ENCODE measurements at places on chromosomes 5 and 9.

DNA sequence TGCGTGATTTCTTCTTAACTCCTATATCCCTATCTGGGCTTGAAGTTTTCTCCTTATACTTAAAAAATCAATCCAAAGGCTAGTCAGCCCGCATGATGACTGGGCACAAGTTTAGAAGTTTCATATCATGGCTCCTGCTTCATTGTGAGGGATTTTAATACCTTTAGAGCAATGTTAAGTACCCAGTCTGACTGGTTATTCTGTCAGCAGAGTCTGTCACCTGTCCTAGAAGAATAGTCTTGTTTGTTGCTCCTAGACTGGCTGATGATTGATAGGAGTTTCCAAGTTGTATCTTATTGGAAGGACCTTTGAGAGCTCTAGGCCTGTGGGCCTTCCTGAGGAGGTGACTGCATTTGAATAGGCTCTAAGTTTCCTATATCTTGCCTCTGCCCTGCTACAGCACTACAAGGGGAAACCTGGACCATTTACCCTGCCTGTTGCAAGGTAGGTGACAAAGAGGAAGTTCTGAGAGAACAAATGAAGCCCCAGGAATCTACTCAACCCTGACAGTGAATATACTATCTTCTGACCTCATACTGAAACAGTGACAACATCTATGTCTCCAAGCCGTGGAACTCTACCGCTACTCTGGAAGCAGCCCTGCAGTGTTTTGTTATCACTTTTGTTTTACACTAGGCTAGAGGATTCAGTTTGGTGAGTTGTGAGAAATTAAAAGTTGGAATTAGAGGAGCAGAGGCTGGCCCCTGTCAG is 66.5 kb downstream of the F2RL2 start:
- DNase-seq = no peak

DNA sequence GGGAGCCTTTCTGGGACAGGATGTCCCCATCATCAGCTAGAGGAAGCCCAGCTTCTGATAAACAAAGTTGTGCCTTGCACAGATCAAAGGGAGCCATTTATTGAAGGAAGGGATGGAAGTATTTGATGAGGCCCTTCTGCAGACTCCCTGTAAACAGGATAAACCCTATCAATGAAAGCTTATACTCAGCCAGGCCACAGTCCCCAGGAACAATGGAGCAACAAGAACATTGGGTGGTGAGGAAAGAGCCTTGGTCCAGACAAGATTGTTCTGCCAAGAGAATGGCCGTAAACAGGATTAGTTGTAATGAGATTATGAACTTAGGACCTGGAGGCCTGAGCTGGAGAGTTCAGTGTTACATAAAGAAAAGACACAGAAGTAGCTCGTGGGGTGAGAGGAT is 40.5 kb upstream of the LIFR start:
- no peak for DNase-seq

- DNase-seq = no peak
These were observed 165.5 kb downstream of the PIK3R1 start for GRCh38 chr5:68381060-68381459.

DNA sequence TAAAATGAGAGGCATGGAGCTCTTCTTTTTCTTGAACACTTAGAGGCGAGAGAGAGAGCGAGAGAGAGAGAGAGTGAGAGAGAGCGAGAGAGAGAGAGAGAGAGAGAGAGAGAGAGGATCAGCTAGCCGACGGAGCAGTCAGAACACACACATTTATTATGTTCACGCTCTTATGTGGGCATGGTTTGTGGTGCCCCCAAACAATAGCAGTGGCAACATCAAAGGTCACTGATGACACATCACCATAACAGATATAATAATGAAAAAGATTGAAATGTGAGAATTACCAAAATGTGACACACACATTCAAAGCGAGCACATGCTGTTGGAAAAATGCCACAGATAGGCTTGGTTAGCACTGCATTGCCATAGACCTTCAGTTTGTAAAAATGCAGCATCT is 116.1 kb downstream of the KDM4C start:
- no peak for DNase-seq

DNA sequence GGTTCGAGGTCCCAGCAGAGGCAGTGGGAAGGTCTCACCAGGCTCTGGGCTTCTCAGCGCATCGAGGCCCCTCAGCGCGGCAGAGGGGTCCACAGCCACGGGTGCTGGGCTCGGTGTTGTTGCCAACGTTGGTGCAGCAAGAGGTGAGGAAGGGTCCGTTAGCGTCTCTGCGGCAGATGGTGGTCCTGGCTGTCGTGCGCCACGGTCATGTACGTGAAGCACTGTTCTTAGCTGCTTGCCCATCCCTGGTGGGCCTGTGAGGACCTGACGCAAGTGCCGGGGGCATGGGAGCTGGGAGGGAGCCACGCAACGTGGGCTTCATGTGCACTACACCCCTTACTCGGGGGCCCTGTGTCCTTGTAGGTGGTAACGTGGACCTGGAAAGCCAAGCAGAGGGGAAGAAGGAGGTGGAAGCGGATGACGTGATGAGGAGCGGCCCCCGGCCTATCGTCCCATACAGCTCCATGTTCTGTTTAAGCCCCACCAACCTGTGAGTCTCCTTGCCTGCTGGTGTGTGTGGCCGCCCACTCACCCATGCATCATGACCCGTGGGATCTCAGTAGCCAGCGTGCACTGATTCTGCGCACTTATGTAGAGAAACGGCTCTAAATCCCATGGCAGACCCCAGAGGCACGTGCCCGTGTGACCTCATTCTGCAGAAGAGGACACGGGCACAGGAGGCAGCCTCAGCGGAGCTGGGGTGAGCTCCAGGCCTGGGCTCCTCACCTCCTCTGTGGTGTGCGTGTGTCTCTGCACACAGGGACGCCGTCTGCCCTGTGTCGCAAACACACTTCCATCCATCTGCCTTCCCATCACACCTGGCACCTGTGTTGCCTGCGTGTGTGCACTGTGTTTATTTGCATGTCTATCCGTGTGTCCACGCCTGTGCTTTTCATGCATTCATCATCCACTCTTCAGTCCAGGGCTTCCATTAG is 166.1 kb downstream of the CACNA1B start:
- DNase-seq = no peak

GRCh38 chr5:94223235-94223634 is 395.2 kb downstream of the KIAA0825 start:
- no peak for DNase-seq

DNA sequence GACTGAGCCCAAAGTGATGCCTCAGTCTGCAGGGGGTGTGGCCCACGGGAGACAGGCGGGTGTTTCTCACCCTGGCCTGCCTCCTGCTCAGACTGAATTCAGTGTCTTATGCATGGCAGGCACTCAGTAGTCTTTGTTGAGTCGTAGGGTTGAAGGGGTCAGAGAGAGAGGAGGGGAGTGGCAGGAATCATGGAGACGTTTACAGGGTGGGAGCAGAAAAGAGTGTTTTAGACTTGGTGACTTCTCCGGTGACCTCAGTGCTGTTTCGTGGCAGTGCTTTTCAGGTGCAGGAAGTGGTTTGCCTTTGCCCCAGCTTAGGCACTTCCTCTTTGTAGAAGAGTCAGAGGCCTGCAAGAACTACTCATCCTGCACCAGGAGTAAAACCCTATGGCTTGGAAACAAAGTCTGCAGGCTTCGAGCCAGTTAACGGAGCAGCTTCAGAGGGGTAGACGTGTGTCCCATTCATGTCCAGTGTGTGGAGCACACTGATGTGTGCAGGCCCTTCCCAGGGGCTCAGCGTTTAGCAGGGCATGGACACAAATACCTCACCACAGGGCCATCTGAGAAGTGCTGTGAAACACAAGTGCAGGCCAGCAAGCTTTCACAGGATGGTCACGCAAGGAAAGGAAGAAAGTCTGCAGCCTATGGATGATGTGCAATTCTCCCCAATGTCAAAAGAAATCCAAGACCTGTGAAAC is 24.5 kb upstream of the SEMA4D start:
- DNase-seq = peak; percentile 86

- DNase-seq = no peak
These were observed 135.1 kb upstream of the ELL2 start for GRCh38 chr5:96096724-96097123.

GRCh38 chr9:121483049-121483448 is 16.6 kb downstream of the GGTA1 start:
- DNase-seq = no peak

- DNase-seq = no peak
These were observed 49.5 kb upstream of the EGFLAM start for GRCh38 chr5:38208782-38209378.

DNA sequence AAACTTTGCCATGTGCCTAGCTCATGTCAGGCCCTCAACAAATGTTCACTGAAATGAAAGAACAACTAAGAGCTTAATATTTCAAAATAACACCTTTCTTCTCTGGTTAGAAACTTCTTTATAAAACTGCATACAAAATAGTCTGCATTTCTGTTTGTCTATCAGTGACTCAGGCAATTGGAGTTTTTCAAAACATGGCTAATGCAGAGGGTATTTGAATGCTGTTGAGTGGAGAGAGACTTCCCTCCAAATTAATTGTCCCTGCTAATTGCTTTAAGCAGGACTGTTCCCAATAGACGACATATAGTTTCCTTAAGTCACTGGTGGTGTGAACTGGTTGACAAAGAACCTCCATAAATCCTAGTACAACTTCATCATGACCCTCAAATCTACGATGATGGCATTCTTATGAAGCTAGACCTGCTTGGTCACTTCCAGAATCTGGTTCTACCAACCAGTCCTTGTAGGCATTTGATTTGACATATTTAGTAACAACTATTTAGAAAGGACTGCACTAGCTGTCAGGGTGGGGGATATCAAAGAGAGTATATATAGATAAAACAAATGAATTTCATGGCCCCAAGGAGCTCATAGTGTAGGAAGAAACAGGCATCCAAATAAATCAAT is 84.5 kb downstream of the PRLR start:
- no peak for DNase-seq

DNA sequence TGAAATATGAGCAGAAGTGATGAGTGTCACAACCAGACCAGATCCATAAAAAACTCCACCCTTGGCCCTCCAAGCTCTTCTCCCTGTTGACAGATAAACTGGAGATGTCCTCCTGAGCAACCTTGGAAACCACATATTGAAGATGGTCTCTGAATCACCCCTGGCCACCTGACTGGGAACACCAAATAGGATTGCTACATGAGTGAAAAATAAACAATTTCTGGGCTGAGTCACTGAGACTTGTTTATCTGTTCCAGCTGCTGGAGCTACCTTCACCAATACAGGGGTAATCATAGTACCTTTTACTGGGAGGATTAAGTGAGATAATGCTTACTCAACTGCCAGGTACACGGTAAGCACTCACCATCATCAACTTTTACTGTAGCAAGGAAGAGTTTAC is 53.3 kb downstream of the PCA3 start:
- DNase-seq = no peak

DNA sequence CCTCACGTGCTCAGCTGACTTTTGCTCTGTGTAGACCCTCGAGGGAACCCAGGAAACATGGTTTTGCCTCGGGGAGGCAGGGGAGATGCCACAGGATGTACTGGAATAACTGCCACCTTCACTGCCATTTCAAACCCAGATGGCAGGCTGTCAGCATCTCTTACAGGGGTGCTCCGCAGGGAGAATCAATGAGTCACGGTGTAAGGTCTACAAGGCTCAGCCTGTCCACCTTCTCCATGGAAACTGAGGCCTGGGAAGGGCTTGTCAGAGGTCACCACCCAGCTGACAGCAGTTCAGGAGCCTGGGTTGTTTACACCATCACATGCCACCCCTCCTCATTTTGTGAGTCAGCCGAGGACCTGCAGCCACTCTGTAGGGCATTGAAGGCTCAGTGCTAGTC is 30.8 kb downstream of the DAB2IP start:
- no peak for DNase-seq

DNA sequence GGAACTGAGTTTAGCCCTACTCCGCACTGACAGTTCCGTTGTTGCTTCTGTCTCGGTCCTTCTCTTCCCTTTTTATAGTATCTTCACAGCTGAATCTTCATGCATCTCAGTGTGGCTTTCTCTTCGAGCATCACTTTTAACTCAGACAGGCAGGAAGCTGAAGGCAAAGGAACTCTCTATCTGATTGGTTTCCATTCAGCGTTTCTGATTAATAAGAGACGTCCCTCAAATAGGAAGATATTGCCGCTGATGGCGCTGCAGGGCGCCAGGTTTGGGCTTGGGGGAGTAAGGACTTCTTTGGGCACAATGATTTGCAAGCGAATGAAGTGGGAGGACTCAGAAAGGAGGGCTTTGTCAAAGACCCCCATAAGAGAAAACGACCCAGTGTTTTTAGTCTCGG is at the start of gene CDH9:
Gene CDH9, minus strand, starts transcription at position 111 of the 400 bp plus-strand sequence. CDS start 50,253 bp downstream, outside the sequence.
- no peak for DNase-seq

DNA sequence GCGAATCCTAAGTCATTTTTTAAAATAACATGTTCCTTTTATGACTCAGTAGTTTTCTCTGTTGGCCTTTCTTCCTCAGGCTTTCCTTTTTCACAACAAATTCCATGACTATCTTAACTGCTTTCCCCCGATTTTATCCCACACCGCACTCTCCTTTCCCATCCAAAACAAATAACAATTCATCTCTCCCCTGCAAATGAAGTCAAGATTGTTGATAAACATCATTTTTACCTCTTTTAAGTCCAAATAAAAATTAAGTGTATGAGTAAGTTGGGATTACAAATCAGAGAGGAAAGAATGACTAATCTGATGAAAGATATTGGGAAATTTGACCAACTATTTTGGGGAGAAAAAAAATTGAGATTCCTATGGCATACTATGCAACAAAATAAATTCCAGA is 47.3 kb downstream of the SEC61B start:
- DNase-seq = no peak

GRCh38 chr9:92094655-92095054 is 20.6 kb downstream of the SPTLC1 start:
- DNase-seq = no peak

DNA sequence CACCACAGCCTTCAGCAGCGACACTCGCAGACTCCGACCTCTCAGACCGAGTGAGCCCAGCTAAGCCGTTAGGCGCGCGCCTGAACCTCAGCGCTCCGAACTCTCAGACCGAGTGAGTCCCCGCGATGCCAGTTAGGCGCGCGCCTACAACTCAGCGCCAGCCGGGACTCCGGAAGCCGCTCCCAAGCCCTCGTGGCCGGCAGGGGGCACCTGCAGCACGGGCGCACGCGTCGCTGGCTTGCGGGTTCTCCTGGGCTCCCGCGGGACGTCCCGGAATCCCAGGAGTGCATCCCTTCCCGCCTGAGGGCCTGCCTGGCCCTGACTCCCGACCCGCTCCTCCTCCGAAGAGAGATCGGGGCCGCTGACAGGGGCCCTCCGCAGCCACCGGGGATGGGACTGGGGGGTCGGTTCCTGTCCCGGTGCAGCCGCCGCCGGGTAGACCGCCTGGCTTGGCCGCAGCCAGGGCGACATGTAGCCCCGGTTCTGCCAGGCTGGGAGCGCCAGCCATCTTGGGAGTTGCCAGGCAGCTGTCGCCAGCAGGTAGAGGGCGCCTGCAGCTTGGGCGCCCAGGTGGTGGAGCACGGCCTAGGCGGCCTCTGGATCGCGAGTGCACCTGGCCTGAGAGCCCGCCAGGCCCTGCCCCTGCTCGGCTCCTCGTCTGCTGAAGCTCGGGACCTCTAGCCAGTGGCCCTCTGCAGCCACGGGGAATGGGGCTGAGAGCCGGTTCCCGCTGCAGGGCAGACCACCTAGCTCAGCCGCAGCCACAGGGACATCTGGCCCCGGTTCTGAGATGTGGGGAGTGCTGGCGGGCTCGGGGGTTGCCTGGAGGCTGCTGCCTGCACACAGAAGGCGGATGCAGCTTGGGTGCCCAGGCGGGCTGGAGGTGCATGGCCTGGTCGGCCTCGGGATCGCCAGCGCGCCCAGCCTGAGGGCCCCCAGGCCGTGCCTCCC is at the start of gene ANKRD18A:
Gene ANKRD18A, minus strand, starts transcription at position 114 of the 951 bp plus-strand sequence. CDS start 311 bp downstream, outside the sequence.
- no peak for DNase-seq

- no peak for DNase-seq
These were observed 4.6 kb upstream of the ANP32B start for GRCh38 chr9:97978371-97979130.
